ENCODE measurements at places on chromosomes 1 and 21.

- no peak for DNase-seq
Observed at GRCh38 chr1:94271373-94271772, 34.0 kb upstream of the ARHGAP29 start.

- DNase-seq: no peak
Observed at GRCh38 chr1:192342842-192343241, 26.1 kb downstream of the RGS21 start.

DNA sequence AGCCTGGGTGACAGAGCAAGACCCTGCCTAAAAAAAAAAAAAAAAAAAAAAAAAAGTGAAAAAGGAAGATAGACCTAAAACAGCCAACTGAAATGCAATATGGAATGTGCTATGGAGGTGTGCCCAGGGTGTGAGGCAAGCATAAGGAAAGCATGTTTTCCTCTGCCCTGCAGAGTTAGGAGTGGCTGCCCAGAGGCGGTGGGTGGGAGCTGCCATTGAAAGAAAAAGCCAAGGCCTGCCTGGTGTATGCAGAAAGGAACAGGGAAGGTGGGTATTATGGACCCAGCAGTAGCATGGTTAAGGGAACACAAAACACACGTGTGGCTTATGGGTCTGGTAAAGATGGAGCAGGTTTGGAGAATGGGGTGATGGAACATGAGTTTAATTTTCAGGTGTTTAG, 8.9 kb downstream of the CD244 start:
- DNase-seq: no peak

DNA sequence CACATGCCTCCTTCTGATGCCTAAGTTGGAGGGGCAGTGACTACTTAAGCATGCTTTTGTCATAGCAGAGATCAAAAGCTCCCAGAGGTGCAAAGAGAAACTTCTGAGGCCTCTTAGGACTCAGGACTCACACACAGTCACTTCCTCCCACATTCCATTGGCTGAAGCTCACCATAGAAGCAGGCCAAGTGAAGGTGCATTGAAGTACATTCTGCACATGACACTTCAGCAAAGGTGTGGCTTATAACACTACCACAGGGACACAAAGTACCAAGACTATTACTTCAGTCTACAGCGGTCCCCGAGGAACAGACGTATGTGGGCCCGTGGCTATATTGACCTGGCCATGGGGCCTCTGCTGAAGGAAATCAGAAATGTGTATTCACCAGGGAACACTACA, 2.5 kb upstream of the POGK start:
- no peak for DNase-seq

- DNase-seq: no peak
Observed at GRCh38 chr1:237811633-237812032, 79.1 kb downstream of the ZP4 start.

GRCh38 chr1:205144751-205145150, 23.0 kb upstream of the RBBP5 start:
- DNase-seq: no peak

DNA sequence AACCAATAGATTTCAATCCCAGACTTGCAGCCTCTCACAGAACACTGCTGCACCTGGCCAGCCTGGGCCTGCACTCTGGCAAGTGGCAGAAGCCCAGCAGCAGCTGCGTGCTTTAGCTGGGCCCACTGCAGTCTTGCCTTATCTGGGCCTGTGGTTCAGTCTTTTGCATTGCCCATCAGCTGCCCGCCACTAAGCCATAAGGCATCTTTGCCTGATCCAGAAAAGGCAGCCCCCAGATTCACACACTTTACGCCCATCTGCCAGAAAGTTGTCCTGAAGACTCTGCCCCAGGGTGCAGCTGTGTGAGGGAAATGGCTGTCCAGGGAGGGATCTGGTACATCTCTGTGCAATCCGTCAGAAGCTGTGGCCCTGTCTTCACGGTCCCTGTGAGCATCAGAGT, 217.0 kb downstream of the DNAH14 start:
- no peak for DNase-seq

Measured in suppressor macrophage (primary cell).